ENCODE measurements at places on chromosomes 4 and X.

DNA sequence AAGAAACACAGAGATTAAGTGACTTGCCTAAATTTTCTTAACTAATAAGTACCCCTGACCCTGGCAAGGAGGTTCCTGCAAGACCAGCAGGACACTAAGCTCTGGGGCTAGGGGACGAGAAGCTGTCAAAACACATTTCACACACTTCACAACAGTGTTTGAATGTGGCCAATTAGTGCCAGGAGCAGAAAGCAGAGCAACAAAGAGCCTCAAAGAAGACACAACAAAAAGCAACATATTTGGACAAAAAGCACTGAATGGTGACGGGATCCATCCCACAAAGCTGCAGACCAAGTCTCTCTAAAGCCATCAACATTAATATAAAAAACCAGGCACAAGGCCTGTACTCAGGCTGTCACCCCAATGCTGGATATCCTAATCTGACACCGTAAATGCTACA lies 361.9 kb upstream of the RASGEF1B start:
- DNase-seq = no peak

GRCh38 chr4:16000708-16001483 lies 37.9 kb upstream of the FGFBP2 start:
- no peak for DNase-seq

- DNase-seq = no peak
Observed at GRCh38 chrX:154739952-154740465, 10.9 kb downstream of the GAB3 start.

GRCh38 chr4:184359888-184360287 lies 114.5 kb downstream of the IRF2 start:
- no peak for DNase-seq

GRCh38 chrX:68571292-68571609 lies 72.4 kb downstream of the YIPF6 start:
- no peak for DNase-seq

- no peak for DNase-seq
Observed at GRCh38 chrX:38403834-38404233, 51.4 kb downstream of the OTC start.

GRCh38 chrX:150012647-150013381 lies 74.5 kb upstream of the EOLA2 start:
- DNase-seq = no peak

GRCh38 chr4:113996599-113997177 lies 17.2 kb upstream of the ARSJ start:
- DNase-seq = no peak

- no peak for DNase-seq
Observed at GRCh38 chr4:106529348-106530023, 160.9 kb upstream of the GIMD1 start.

- peak; percentile 90 for DNase-seq
Observed at GRCh38 chr4:13656569-13657405, 29.3 kb upstream of the BOD1L1 start.

DNA sequence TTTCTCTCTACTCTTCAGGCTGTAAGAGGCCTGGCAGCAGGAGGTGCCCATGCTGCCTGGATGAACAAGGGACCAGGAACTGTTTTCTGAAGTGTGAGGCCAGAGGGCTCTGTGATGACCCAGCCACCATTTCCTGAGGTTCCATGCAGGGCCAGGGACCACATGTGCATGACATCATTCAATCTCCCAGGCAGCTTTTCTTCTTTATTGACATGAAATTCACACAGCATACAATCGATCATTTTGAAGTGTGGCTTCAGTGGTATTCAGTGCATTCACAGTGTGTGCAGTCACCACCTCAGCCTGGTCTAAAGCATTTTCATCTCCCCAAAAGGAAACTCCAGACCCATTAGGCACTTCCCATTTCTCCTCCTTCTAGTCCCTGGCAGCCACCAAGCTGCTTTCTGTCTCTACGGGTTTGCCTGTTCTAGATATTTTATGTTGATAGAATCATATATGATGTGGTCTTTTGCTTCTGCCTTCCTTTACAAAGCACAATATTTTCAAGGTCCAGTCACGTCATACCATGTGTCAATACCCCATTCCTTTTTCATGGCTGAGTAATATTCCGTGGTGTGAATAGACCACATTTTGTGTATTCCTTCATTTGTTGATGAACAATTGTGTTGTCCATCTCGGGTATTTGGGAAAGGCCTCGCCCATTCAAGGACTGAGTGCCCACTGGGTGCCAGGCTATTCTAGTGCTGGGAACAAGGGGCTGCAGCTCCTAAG lies 93.1 kb downstream of the PSAPL1 start:
- no peak for DNase-seq

DNA sequence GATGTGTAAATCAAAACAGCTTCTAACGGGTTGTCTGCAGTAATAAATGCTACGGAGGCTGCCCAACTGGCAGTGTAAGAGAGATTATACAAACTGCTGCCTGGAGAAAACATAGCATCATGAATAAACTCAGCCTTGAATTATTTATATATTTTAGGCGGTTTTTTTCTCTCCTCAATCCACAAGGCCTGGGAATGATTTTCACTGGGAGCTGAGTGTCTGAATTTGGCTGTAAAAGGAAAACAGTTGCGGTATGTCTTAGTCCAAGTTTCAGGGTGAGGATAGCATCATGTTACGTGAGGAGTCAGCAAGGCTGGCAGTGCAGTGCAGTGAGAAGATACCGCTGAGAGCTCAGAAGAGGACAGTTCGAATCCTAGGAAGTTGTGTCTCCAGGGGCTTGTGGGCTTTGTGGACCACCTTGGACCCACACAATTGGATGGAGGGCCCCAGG lies 291.5 kb upstream of the BOD1L1 start:
- DNase-seq = peak; percentile 97

- no peak for DNase-seq
Observed at GRCh38 chr4:169338241-169338640, 67.5 kb upstream of the SH3RF1 start.

DNA sequence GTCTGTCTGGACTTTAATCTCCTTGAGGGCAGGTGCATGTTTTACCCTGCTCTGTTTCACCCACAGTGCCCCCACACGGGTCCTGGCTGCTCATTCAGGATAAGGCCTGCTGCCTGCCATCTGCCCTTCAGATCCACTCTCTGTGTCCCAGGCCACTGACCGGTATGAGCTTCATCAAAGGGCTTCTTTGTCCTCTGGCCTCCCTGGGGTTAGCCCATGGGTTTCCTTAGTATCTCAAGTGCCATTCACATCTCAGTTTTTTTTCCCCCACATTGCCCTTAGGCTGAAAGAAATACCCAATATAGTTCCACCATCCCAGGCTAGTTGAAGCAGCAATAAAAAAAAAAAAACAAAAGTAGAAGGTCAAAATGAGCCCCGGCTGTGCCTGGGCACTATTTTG lies 9.3 kb downstream of the CD99L2 start:
- DNase-seq = no peak

DNA sequence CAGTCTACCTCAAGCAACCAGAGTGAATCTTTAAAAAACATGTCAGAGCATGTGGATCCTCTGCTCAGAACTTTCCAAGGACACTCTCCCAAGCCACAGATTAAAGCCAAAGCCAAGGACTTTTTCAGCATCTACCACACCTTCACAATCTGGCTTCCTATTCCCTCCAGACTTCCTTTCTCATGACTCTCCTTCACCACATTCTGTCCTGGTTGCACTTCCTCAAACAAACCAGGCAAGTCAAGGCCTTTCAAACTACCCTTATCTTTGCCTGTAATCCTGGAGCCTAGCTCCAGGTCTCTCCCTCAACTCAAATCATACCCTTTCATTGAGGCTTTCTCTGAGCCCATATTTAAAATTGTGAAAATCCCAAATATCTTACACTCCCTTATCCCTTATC lies 191.6 kb upstream of the GALNTL6 start:
- no peak for DNase-seq

- DNase-seq = peak; percentile 59
Observed at GRCh38 chr4:128061566-128062536, 739 bp downstream of the LARP1B start.

GRCh38 chr4:1356181-1356998 lies 9.4 kb downstream of the UVSSA start:
- peak; percentile 73 for DNase-seq
